ENCODE measurements at places on chromosomes 2 and 18. TPM values are rescaled to one million over a fixed set of nuclear protein-coding genes. Genes with fewer than 3 reads are reported as not detected.

- no peak for DNase-seq
- no peaks in the 10 kb centered on the region for H3K36me3 ChIP-seq
- H3K27me3 ChIP-seq, result no peaks in the 10 kb centered on the region
- H3K27ac ChIP-seq, result no peak overlapping the region
- H3K4me3 ChIP-seq, result no peak overlapping the region
- H3K4me1 ChIP-seq, result no peaks in the 10 kb centered on the region
Measured at GRCh38 chr18:56787390-56787789, 136.2 kb downstream of the WDR7 start.

KDSR gene
- polyA plus RNA-seq, result 22.5 TPM

DNA sequence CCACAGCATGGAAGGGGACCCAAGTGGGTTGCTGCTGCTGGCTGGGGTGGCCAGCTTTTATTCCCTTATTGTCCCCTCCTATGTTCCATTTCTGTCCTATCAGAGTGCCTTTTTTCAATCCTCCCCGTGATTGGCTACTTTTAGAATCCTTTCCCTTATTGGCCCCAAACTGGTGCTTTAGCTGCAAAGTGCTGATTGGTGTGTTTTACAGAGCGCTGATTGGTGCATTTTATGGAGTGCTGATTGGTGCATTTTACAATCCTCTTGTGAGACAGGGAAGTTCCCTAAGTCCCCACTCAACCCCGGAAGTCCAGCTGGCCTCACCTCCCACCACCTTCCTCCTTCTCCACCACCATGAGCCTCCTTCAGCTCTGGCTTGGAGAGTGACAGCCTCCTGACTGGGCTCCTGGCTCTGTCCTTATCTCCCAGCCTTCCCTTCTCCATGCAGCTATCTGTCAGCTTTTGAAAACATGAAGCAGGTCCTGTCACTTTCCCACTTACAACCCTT is 20.7 kb upstream of the PLB1 start:
- no peaks in the 10 kb centered on the region for H3K36me3 ChIP-seq
- H3K27ac ChIP-seq, result no peak overlapping the region
- H3K27me3 ChIP-seq, result no peaks in the 10 kb centered on the region
- no peak overlapping the region for H3K4me3 ChIP-seq

GRCh38 chr2:196534495-196534894 is 105.0 kb upstream of the CCDC150 start:
- H3K27ac ChIP-seq, result no peak overlapping the region
- H3K4me3 ChIP-seq, result no peak overlapping the region
- no peak for DNase-seq

CDH7 gene
- not detected for polyA plus RNA-seq

- no peak overlapping the region for H3K27ac ChIP-seq
- H3K4me1 ChIP-seq, result no peaks in the 10 kb centered on the region
- peak; percentile 70 for DNase-seq
- no peak overlapping the region for H3K4me3 ChIP-seq
Measured at GRCh38 chr2:11348209-11348749, 3.8 kb upstream of the ROCK2 start.

DNA sequence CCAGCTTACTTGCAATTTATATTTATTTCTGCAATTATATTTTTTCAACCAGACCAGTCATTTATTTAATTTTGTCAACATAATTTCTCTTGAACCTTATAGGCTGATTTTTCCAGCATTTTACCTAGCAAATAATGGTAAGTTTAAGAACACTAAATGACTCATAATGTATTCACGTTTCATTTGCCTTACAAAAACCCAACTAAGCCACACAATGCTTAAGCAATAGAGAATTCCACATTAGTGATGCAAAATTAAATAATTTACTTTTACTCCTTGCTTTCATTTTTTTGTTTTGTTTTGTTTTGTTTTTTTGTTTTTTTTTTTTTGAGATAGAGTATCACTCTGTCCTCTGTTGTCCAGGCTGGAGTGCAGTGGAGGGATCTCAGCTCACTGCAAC is 110.4 kb upstream of the VRK2 start:
- no peaks in the 10 kb centered on the region for H3K27me3 ChIP-seq
- DNase-seq, result no peak
- H3K36me3 ChIP-seq, result no peaks in the 10 kb centered on the region
- H3K4me1 ChIP-seq, result no peaks in the 10 kb centered on the region
- no peak overlapping the region for H3K4me3 ChIP-seq

GRCh38 chr2:235527806-235528469 is 34.1 kb downstream of the AGAP1 start:
- H3K27me3 ChIP-seq, result no peaks in the 10 kb centered on the region
- H3K36me3 ChIP-seq, result no peaks in the 10 kb centered on the region
- H3K27ac ChIP-seq, result no peak overlapping the region
- H3K4me1 ChIP-seq, result no peaks in the 10 kb centered on the region
- H3K4me3 ChIP-seq, result no peak overlapping the region

CFC1 gene
- not detected for polyA plus RNA-seq

GRCh38 chr18:37552286-37552685 is 13.3 kb downstream of the CELF4 start:
- DNase-seq, result peak; percentile 36
- no peaks in the 10 kb centered on the region for H3K27me3 ChIP-seq
- H3K4me3 ChIP-seq, result no peak overlapping the region
- H3K4me1 ChIP-seq, result no peaks in the 10 kb centered on the region
- H3K36me3 ChIP-seq, result no peaks in the 10 kb centered on the region

DNA sequence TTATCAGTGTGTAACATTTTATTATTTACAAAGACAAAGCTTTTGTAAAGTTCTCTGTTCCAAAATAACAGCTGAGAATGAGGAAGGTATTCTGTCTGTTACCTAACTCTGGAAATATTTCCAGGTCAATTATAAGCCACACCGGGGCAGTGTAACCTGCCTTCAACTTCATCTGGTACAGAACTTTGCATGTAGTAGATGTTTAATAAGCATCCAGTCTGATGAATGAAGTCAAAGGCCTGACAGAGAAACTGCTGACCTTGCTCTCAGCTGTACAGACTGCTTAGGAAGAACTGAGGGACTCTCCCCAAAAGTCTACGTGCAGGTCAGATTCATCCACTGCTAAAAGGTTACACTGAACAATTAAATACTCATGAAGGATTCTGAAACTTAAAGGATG is 43.3 kb downstream of the WDFY1 start:
- H3K4me3 ChIP-seq, result no peak overlapping the region
- no peak overlapping the region for H3K27ac ChIP-seq
- DNase-seq, result no peak
- H3K27me3 ChIP-seq, result no peaks in the 10 kb centered on the region
- H3K36me3 ChIP-seq, result no peaks in the 10 kb centered on the region

GRCh38 chr2:188944442-188944841 is 29.7 kb upstream of the COL3A1 start:
- H3K4me3 ChIP-seq, result no peak overlapping the region
- H3K4me1 ChIP-seq, result no peaks in the 10 kb centered on the region
- no peaks in the 10 kb centered on the region for H3K27me3 ChIP-seq
- H3K27ac ChIP-seq, result no peak overlapping the region
- no peaks in the 10 kb centered on the region for H3K36me3 ChIP-seq
- peak; percentile 54 for DNase-seq

- no peak overlapping the region for H3K27ac ChIP-seq
- H3K36me3 ChIP-seq, result no peaks in the 10 kb centered on the region
- no peaks in the 10 kb centered on the region for H3K27me3 ChIP-seq
- DNase-seq, result no peak
Measured at GRCh38 chr2:239775623-239776435, 249.3 kb downstream of the NDUFA10 start.

GRCh38 chr18:34283506-34283905 is 58.8 kb upstream of the NOL4 start:
- no peaks in the 10 kb centered on the region for H3K4me1 ChIP-seq
- H3K27ac ChIP-seq, result no peak overlapping the region
- no peak overlapping the region for H3K4me3 ChIP-seq

DNA sequence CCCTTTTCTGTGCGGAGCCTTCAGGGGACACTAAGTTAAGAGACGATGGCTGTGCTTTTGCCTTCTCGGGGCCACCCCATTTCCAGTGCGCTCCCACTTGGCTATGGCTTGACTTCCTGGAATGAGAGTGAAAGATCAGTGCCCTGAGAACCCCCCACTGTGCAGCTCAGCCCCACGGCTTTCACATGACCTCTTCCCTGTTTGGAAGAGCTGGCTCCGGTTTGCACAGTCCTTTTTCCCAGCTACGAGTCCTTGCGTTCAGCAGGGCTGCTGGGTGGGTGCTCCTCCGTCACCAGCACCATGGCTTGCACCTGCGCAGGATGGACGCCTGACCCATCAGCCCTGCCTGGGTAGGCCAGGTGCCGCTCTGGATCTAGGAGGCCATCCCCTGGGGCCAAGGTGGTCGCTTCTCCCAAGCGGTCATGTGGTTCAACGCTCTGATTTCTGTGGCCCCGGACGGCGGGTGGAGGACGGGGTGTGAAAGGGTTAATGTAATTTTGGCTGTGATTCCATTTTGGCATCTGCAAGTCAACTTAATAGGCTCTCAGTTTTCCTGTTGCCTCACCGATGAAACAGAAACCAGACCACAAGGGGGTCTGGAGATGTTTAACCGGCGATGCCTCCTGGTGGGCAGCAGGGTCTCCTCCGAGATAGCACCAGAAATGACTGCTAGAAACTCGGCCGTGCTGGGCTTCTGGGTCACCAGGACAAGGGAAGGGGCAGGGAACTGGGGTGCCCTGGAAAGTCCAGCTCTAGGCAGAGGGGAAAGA is 113.1 kb upstream of the HAAO start:
- H3K36me3 ChIP-seq, result no peaks in the 10 kb centered on the region
- H3K4me3 ChIP-seq, result no peak overlapping the region
- H3K27me3 ChIP-seq, result no peaks in the 10 kb centered on the region
- H3K4me1 ChIP-seq, result peaks cover 45% of the 10 kb centered on the region

- H3K36me3 ChIP-seq, result no peaks in the 10 kb centered on the region
- no peaks in the 10 kb centered on the region for H3K27me3 ChIP-seq
- no peak overlapping the region for H3K27ac ChIP-seq
- H3K4me1 ChIP-seq, result no peaks in the 10 kb centered on the region
Measured at GRCh38 chr2:69099541-69099940, 86.6 kb downstream of the ANTXR1 start.

DNA sequence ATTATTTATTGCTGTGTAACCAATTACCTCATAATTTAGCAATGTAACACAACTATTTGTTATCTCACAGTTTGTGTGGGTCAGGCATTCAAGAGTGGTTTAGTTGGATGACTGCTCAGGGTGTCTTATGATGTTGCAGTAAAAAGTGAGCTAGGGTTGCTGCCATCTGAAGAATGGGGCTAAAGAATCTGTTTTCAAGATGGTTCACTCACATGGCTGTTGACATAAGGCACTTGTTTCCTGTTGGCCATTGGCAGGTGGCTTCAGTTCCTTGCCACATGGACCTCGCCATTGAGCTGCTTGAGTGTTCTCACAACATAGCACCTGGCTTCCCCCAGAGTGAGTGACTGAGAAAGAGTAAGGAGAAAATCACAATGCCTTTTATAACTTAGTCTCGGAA is 123.2 kb downstream of the TMEM17 start:
- no peaks in the 10 kb centered on the region for H3K36me3 ChIP-seq
- no peak overlapping the region for H3K27ac ChIP-seq
- peak; percentile 30 for DNase-seq
- H3K4me3 ChIP-seq, result no peak overlapping the region

GRCh38 chr2:75200140-75201096 is 1.1 kb upstream of the TACR1 start:
- H3K27me3 ChIP-seq, result peaks cover 10% of the 10 kb centered on the region
- peak; percentile 61 for DNase-seq
- peak overlapping the region; percentile 22 for H3K4me3 ChIP-seq
- H3K36me3 ChIP-seq, result no peaks in the 10 kb centered on the region

ARMC9 gene
- polyA plus RNA-seq, result 7.3 TPM

SCYGR4 gene
- polyA plus RNA-seq, result not detected

SLC30A3 gene
- polyA plus RNA-seq, result not detected

DNA sequence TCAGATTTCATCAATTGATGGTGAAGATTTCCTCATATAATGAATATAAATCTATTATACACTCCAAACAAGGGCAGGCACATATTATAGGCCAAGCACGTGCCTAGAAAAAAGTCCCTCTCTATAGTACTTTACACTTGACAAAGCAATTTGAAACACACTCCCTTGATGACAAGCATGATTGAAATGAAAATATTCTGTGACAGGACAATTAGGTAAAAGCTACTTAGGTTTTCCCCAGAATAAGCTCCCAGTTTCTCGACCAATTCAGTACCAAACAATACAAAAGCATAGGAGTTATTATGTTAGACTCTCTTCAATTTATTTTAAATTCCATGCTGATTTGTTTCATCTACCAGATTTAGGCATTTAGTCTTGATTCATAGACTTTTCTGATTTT is 47.7 kb downstream of the CCDC68 start:
- H3K27ac ChIP-seq, result no peak overlapping the region
- H3K36me3 ChIP-seq, result no peaks in the 10 kb centered on the region
- no peaks in the 10 kb centered on the region for H3K4me1 ChIP-seq
- no peak for DNase-seq
- no peaks in the 10 kb centered on the region for H3K27me3 ChIP-seq

- H3K27ac ChIP-seq, result no peak overlapping the region
- no peak for DNase-seq
- H3K27me3 ChIP-seq, result no peaks in the 10 kb centered on the region
- H3K36me3 ChIP-seq, result no peaks in the 10 kb centered on the region
Measured at GRCh38 chr2:233961905-233962304, 44.7 kb downstream of the TRPM8 start.

- H3K4me3 ChIP-seq, result no peak overlapping the region
- DNase-seq, result no peak
- no peaks in the 10 kb centered on the region for H3K36me3 ChIP-seq
- no peaks in the 10 kb centered on the region for H3K27me3 ChIP-seq
Measured at GRCh38 chr18:74895686-74896085, 298.0 kb downstream of the ZNF407 start.

- no peaks in the 10 kb centered on the region for H3K4me1 ChIP-seq
- no peak for DNase-seq
- no peaks in the 10 kb centered on the region for H3K27me3 ChIP-seq
- no peaks in the 10 kb centered on the region for H3K36me3 ChIP-seq
- no peak overlapping the region for H3K27ac ChIP-seq
Measured at GRCh38 chr2:161976295-161976694, 97.7 kb downstream of the DPP4 start.

ERLEC1 gene
- polyA plus RNA-seq, result 39.9 TPM

PER2 gene
- 1.8 TPM for polyA plus RNA-seq

GRCh38 chr18:73283032-73283431 is 415.2 kb upstream of the NETO1 start:
- H3K36me3 ChIP-seq, result no peaks in the 10 kb centered on the region
- H3K27me3 ChIP-seq, result no peaks in the 10 kb centered on the region
- H3K27ac ChIP-seq, result no peak overlapping the region
- H3K4me3 ChIP-seq, result no peak overlapping the region
- H3K4me1 ChIP-seq, result no peaks in the 10 kb centered on the region

All from kidney (tissue), 22 donors.